ENCODE measurements at places on chromosomes 3 and 15.

DNA sequence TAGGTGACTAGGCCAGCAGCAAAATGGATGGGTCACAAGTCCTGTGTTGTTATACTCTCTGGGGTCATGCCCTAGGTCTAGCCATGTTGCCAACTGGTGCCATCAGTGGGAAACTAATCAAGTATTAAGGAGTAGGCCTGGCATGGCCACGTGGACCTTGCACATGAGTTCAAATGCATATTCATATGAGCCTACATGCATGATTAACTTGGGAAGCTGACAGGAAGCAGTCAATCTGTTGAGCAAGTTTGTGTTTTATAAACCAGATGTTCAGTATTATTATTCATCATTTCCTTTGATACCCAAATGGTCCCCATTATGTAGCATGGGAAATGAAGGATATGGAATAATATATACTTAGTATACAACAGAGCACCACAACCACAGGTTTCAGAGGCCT, 95.0 kb downstream of the LRTM1 start:
- DNase-seq: no peak

- DNase-seq: no peak
Measured at GRCh38 chr3:188656196-188656982, 502.4 kb downstream of the LPP start.

DNA sequence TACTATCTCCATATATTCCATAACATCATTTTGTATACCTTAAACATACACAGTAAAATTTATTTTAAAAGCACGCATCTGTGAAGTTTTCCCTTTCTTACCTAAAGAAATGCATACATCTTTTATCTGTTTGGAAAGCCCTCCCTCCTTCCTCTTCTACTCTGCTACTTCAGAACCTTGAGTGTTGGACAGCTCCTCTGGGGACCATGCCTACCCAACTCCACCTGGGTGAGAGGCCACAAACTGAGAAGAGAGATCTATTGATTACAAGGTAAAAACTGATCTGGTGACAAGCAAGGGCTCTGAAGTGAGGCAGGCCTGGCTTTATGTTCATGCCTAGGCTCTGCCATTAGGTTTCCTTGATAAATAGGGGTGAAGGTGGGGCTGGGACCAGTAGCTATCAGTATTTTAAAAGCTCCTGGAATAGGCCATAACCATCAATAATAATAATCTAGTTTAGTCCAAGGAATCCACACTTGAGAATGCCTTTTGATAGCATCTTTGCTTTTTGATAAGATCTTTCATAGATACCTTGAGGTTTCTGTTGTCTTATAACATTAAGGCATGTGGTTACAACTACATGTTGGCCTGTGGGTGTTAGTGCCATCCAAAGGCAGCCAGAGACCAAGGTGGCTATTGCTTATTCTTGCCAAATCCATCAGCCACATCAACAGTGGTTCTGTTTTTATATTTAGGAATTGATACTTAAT, 148.8 kb downstream of the KCNMB2 start:
- no peak for DNase-seq

DNA sequence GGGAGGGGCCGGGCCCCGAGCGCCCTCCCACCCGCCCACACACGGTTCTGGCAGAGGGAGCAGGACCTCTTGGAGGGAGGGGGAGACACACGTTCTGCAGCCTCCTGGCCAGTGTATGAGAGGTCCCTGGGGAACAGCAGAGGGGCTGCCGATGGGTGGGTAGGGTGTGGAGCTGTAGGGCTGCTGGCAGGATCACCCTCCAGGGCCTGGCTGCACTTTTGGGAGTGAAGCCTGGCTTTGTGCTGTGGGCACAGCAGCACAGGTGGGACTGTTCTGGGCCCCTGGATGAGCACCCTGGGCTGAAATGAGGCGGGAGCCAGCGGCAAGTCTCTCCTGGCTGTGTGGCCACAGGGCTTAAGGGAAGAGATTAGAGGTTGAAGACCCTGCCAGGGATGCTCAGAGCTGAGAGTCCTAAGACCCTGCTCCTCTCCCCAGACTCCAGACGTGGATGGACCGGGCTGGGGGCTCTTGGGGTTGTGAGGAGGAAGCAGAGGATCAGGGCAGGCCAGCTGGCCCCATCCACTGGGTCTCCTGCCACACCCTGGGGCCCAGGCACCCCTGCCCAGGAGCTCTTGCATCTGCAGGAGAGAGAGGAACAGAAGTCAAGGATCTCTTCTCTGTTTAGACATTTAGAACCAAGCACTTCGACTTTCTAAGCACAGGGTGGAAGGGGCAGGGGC, 45.2 kb downstream of the RGMA start:
- DNase-seq: no peak

- DNase-seq: no peak
Measured at GRCh38 chr3:175059788-175060187, 200.7 kb downstream of the NAALADL2 start.

GRCh38 chr3:38067508-38068233, 28.7 kb downstream of the DLEC1 start:
- no peak for DNase-seq
